ENCODE measurements at places on chromosomes 11 and 22.

GRCh38 chr11:107043242-107044006 lies 25.1 kb upstream of the GUCY1A2 start:
- DNase-seq: no peak

- DNase-seq: no peak
These were observed 25.3 kb downstream of the TPST2 start for GRCh38 chr22:26564672-26565071.

- no peak for DNase-seq
These were observed 109.8 kb downstream of the ARL14EP start for GRCh38 chr11:30432716-30433115.

- no peak for DNase-seq
These were observed 22.1 kb upstream of the UCP3 start for GRCh38 chr11:74030723-74031676.

DNA sequence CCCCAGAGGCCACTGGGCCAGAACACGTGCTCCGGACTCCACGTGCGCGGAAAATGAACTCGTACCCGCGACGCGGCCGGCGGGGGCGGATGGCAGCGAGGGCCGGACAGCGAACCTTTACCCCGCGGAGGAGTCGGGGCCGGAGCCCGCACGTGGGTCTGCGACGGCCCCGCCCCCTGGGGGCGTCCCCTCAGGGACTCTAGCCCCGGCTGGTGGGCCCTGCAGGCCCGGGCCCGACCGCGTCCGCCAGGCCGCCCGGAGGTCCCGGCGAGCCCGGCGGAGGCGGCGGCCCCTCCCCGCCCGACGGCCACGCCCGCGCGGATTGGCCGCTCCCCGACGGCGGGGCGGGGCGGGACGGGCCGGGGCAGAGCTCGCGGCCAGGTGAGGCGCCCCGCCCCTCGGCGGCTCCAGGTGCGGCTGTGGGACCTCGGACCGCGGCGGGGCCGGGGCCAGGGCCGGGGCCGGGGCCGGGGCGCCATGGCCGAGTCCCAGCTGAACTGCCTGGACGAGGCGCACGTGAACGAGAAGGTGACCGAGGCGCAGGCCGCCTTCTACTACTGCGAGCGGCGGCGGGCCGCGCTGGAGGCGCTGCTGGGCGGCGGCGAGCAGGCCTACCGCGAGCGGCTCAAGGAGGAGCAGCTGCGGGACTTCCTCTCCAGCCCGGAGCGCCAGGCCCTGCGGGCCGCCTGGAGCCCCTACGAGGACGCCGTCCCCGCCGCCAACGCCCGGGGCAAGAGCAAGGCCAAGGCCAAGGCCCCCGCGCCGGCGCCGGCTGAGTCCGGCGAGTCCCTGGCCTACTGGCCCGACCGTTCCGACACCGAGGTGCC lies at the start of gene FAM83F:
FAM83F (plus strand) TSS at position 389 of the 827 bp plus-strand sequence; CDS start at position 478, 89 bp downstream.
- DNase-seq: no peak

GRCh38 chr11:123510579-123510905 lies 80.5 kb downstream of the GRAMD1B start:
- no peak for DNase-seq

- DNase-seq: no peak
These were observed 7.8 kb upstream of the TMEM216 start for GRCh38 chr11:61384271-61385242.

DNA sequence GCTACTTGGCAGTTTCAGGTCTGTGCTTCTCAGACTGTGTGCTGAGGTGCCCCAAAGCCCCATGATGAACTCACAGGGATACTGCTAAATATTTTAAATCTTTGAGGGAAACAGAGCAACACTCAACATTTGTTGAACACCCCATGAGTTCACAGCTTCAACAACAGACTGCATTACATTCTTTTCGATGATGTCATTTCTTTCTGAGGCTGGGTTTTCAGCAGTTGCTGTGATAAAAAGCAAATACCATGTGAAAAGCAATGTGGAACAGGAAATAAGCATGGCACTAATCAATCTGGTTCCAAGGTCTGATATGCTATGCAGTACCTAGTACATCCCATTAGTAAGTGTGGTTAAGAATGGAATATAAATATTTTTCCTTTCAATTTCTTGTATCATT lies 82.7 kb downstream of the RPL27A start:
- no peak for DNase-seq

GRCh38 chr11:26072614-26073153 lies 259.2 kb upstream of the ANO3 start:
- DNase-seq: no peak

DNA sequence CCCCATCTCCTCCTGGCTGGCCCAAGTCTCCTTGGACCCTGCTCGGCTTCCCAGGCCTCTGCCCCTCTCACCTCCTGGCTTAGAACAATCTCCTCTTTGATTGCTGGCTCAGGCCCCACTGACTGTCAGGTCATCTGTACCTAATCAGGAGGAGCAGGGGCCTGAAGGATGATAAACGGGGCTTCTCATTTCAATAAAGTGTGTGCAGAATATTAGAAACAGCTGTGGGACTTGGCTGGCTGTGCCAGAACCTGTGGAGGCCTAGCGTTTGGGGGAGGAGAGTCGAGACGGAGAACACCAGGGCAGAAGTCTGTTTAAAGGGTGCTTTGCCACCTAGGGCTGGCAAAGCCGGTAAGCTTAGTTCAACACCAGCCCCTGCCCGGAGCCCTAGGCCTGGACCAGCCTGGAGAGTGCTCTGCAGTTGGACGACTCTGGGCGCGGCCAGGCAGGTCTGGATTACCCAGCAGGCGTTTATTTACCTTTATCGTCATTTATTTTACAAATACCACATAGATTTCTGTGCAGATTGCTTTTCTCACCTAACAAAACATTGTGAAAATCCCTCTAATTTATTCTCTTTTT lies 10.1 kb upstream of the VSIG10L2 start:
- no peak for DNase-seq

DNA sequence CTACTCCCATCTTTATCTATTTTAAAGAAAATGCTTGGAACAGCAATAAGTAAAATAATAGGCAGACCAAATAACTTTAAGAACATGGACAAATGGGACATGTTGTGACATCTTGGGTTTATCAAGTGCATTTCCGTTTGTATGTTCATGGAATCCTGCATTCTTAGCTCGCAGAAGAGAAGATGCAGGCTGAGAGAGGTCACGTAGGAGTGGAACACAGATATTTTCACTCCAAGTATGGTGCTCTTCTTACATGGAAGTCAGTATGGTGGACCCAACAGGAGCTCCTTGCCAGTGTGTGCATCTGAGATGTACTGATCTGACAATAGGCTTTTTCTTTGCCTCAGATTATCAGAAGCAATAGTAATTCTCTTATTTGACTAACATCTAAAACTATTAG lies 1.7 kb downstream of the E2F8 start:
- no peak for DNase-seq

GRCh38 chr11:6568191-6568918 lies 35.1 kb downstream of the RRP8 start:
- no peak for DNase-seq

DNA sequence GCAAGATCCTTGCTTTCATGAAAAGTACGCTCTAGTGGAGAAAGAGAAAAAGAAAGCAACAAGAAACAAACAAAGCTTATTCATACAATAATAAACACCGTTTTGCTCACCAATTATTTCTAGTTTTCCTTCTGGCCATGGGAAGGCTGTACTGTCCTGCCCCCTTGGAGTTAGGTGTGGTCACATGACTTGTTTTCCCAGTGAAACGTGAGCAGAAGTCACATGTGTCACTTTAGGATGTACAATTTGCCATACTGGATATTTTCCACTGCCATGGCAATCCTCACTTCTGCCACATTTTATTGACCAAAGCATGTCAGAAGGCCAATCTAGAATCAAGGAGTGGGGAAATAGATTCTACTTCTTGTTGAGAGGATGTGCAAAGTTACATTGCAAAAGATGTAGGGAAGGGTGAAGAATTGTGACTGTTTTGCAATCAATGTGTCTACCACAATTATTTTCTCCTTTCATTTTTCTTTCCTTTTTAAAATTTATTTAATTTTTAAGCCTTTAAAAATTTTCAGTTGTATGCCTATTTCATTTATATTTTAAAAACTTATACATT lies 24.3 kb upstream of the TRAF6 start:
- DNase-seq: no peak

DNA sequence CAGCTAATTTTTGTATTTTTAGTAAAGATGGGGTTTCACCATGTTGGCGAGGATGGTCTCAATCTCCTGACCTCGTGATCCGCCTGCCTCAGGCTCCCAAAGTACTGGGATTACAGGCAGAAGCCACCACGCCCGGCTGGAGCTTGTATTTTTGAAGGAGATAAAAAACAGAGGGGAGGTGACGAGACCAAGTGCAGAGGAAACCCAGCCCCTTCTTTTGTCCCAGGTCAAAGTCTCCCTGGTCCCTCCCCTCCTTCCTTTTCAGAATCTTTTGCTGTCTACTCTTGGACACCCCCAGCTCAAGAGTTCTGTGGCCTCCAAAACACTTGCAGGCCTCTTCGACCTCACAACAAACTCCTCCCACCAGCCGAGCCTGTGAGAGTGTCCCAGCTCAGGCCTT lies 12.2 kb upstream of the TMEM184B start:
- DNase-seq: no peak

DNA sequence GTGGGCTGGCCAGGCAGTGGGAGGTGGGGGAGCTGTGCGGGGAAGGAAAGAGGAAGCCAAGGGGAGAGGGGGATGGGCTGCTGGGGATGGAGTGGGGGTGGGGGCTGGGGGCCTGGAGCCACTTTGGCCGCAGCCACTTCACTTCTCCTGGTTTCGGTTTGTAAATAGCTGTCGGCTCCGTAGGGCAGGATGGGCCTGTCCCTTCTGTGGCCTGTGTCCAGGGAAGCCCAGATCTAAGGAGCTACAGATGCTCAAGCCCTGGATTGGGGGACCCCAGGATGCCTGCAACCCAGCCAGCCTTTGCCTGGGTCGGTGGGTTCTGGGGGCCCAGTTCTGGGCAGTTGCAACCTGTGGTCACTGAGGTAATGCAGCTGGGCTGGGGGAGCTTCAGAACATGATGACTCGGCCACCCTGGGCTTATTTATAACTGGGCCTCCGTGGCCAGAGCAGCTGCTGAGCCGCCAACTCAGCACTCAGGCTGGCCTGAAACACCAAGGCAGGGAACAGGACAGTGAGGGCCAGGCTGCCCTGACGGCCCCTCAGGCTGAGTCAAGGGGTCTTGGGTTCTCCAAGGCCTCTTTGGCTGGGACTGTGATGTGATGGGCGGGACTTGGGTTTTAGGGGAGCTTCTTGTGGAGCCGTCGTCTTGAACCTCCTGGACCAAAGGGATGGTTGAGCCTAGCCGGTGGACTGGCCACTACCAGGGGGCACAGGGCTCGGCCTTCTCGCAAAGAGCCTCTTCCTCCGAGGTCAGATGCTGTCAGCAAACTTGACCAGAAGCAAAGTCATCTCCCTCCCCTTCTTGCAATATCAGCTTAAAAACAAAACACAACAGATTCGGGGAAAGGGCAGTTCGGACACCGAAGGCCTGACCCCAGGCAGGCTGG lies 15.0 kb upstream of the SLC39A13 start:
- DNase-seq: no peak

GRCh38 chr11:46015941-46016340 lies 93.5 kb downstream of the LARGE2 start:
- no peak for DNase-seq

- DNase-seq: no peak
These were observed 147.0 kb upstream of the B3GAT1 start for GRCh38 chr11:134558916-134559601.

GRCh38 chr11:69575296-69576068 lies 65.5 kb upstream of the CCND1 start:
- DNase-seq: no peak

DNA sequence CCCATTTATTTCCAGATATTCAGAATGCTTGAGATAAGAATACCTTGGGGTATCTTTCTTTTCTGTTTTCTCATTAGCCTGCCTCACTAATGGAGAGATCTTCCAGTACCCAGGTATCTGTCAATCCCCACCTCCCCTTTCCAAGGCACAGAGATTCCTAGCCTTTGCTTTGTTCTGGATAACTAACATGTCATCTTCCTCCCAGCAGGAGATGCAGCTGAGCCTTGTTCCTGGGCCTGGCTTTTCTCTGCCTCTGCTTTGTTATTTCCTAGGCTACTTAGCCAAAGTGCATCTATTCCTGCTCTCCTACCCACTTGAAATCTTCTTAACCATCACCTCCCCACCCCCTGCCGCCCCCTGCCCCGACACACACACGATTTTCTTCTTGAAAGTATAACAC lies 297.1 kb downstream of the NELL1 start:
- DNase-seq: no peak

- DNase-seq: no peak
These were observed 5.4 kb upstream of the TTLL1 start for GRCh38 chr22:43094551-43094950.

DNA sequence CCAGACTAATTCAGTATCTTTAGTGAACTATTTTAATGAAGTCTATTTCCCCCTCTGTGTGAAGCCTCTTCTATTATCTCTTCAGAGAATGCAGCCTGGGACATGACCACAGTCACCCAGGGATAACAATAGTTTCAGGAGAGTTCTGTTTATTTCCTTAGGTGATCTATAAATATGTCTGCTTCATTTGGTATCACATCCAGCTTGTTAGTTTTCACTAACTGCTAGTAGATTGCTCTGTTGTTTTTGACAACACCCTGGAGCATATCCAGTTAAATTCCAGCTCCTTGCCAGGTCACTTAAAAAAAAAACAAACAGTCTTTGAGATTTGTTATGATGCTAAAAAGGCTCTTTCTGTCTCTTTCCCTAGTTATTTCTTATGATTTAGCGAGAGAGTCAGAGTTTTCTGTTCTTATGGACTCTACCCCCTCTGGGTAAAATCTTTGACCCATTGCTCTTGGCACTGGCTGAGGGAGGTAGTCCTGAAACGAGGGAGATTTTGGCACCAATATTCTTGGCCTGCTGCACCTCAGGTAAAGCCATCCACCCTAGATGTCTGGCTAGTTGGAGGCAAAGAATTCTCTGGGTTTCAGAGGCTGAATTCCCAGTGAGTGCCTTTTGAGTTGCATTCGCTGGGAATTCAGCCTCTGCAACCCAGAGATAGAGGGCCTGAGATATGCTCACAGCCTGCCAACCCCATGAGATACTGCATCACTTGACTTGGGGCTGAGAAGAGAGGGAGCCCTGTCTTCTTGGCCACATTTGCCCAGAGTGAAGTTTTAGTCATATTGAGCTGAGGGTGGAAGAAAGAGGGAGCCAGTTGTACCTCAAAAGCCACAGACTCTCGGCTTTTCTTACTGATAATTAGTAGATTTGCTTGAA lies 159.1 kb downstream of the PGR start:
- DNase-seq: no peak

DNA sequence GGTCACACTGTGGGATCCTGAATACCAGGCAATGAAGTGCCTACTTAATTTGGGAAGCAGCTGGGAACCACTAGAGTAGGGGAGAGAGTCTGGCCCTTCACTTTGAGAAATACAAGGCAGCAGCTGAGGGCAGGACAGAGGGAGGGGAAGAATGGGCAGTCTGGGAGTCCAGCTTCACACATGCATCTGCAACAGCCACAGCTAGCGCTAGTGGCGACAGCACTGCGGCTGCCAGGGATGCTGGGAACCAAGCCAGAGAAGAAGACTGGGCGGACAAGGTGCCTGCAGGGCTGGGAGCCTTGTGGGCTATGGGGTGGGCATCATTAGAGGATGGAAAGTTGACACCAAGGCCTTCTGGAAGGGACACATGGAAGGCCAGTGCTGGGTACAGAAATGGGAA lies 15.8 kb downstream of the SCUBE2 start:
- DNase-seq: no peak

GRCh38 chr11:15112131-15112541 lies 2.6 kb upstream of the INSC start:
- no peak for DNase-seq

GRCh38 chr11:65617136-65617850 lies 1.7 kb downstream of the PCNX3 start:
- DNase-seq: no peak
